NCI-H146 (cell line): ENCODE measurements at places on chromosomes 7 and 10.

- DNase-seq = no peak
Measured at GRCh38 chr10:22174442-22174841, 43.4 kb downstream of the EBLN1 start.

DNA sequence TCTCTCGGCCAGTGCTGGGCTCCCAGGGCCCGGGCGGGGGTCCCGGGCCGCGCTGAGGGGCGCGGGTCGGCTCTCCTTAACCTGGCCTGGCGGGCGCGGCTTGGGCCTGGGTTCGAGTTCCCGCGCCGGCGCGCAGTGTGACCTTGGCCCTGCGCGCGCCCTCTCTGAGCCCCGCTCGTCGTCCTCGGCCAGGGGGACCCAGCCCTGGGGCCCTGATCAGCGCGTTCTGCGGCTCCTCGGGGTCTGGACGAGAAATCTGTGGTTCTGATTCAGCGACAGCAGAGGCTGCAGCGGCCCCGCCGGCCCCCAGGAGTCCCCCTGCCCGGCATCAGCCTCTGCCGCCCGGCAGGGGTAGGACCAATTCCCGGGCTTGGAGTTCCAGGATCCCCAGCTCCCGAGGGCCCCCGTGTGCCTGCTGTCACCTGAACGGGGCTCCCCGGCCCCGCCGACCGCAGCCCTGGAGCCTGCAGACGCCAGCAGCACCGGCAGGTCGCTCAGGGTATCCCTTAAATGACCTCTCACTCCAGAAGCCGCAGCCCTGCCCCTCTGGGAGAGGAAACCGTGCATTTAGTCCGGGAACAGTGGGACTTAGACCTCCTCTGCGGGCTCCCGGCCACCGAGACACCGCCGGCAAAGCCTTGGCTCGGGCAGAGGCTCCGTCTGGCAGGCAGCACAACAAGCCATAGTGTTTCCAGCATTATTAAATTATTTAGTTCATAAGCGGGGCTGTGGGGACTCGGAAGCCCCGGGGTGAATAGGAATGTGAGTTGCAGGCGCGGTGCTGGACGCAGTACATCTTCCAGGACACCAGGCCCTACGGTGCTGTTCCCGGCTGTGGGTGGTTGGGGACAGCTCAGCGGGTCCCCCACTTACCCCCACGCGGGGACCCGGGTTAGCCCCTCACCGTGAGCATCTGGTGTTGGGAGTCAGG is 572 bp downstream of the CHST12 start:
- DNase-seq = peak; percentile 36

GRCh38 chr10:470339-471003 is 219.0 kb downstream of the DIP2C start:
- DNase-seq = no peak

GRCh38 chr10:31709028-31709427 is 219.6 kb downstream of the ARHGAP12 start:
- no peak for DNase-seq

GRCh38 chr10:75956624-75957023 is 525.2 kb downstream of the LRMDA start:
- no peak for DNase-seq

GRCh38 chr10:116151076-116151475 is 121.9 kb downstream of the GFRA1 start:
- DNase-seq = no peak

DNA sequence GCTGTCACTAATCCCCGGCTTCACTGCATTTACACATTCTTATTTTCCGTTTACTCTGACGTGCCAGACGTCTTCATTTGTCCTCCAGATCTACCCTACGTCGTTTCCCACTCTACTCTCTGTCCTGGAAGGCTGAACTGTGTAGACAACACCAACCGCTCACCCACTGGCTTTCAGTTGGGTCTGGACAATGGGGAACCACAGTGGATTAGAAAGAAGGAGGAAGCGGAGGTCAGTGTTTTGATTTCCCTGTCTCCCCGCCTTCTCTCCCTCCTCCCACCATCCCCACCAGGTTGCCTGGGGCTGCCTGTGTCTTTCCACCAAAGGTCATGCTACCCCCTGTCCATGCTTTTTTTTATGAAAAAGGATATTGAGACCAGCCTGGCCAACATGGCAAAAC is 14.0 kb upstream of the CTBP2 start:
- no peak for DNase-seq

GRCh38 chr7:33745934-33746333 is 159.4 kb upstream of the BMPER start:
- no peak for DNase-seq

DNA sequence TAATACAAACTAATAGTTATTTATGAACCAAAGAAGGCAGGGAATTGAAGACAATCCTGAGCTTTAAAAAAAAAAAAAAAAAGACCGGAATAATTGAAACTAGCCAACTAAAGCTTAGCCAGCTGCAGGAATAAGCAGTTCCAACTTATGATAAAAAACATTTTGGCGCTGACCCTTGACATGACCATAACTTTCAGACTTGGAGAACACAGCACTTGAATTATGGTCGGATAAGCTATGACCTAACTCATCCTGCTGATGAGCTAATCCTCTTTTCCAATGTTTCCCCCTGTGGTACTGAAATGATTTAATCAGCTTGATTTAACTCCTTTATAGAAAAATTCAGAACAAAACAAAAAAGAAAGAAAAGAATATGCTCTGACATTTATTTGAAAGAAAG is 181.8 kb downstream of the DGKB start:
- no peak for DNase-seq

DNA sequence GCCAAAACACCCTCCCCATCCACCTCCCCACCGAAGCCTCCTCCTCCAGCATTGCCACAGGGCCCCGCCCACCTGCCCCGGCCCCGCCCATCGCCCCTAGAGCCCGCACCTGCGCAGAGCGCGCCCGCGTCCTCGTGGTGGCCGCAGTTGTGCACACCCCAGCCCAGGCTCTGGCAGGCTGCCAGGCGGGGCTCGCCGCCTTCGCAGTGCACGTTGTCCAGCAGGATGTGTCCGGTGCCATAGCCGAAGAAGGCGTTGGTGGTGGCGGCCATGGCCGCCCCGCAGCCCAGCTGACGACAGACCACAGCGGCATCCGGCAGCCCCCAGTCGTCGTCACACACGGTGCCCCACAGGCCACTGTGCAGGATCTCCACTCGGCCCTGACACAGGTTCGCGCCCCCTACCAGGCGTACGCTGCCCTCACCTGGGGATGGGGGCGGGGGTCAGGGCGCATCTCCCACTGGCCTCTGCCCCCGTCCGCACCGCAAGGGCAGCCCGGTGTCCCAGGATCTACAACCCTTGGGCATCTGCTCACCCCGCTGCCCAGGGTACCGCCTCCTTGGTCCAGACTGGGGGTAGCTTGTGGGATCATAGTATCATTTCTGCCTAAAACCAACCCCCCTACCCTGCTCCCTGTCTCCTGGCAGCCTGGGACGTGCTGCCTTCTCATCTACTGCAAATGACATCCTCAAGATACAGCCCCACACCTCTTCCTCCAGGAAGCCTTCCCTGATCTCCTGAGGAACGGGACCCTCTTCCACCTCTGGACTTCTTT is 11.9 kb downstream of the SSC4D start:
- DNase-seq = peak; percentile 90

DNA sequence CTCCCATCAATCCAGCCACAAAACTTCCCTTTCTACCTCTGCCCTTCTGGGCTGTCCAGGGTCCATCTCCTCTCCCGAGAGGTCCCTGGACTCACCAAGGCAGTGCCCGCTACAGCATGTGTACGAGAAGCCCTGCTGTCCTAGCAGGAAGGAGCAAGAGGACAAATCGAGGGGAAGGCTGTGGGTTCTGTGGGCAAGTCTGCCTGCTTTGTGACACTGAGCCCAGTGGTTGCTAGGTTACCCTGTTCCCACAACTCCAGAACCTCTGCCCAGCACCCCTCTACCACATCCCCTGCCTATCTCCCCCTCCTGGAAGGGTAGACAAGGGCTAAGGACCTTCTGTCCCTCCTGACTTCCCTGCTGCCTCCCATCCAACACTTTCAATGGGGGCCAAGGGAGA is at the start of gene TBATA:
Gene TBATA, minus strand, starts transcription at position 188 of the 400 bp plus-strand sequence. CDS start 1,998 bp downstream, outside the sequence.
- DNase-seq = no peak

GRCh38 chr10:97895915-97896314 is 46.3 kb downstream of the GOLGA7B start:
- DNase-seq = no peak

GRCh38 chr10:119555178-119555784 is 12.8 kb upstream of the RGS10 start:
- no peak for DNase-seq

DNA sequence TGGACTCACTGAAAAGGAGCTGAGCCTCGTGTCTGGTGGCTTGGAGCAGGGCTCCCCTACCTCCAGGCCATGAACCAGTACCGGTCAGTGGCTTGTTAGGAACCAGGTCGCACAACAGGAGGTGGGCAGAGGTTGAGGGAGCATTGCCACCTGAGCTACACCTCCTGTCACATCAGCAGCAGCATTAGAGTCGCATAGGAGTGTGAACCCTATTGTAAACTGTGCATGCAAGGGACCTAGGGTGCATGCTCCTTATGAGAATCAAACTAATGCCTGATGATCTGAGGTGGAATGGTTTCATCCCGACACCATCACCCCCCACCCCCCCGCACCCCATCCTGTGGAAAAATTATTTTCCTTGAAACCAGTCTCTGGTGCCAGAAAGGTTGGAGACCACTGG is 50.4 kb downstream of the TSPAN15 start:
- no peak for DNase-seq

GRCh38 chr7:97623333-97623732 is 108.6 kb upstream of the TAC1 start:
- DNase-seq = no peak

GRCh38 chr10:69568472-69569395 is 4.5 kb downstream of the NEUROG3 start:
- DNase-seq = no peak

DNA sequence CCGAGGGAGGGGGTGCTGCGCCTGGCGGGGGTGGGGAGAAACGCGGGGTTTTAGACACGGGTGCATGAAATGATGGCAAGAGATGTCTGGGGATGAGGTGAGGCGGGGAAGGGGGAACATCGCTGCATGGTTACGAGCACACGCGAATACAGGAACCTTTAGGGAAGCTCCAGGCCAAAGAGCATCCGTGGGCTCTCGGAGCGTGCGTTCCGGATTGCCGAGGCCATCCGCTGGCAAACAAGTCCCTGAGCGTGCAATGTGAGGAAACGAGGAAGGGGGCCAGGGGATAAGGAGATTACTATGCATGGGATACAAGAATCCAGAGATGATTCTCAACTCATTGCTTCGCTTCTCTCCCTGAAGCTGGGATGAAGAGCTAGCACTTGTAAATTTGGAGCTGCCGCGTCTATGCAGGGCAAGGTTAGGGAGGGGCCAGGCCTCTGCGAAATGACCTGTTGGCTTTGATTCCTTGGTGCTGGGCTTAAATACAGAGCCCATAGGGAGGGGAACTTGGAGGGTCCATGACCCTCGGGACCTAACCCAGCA is 520 bp upstream of the WNT2 start:
- no peak for DNase-seq

DNA sequence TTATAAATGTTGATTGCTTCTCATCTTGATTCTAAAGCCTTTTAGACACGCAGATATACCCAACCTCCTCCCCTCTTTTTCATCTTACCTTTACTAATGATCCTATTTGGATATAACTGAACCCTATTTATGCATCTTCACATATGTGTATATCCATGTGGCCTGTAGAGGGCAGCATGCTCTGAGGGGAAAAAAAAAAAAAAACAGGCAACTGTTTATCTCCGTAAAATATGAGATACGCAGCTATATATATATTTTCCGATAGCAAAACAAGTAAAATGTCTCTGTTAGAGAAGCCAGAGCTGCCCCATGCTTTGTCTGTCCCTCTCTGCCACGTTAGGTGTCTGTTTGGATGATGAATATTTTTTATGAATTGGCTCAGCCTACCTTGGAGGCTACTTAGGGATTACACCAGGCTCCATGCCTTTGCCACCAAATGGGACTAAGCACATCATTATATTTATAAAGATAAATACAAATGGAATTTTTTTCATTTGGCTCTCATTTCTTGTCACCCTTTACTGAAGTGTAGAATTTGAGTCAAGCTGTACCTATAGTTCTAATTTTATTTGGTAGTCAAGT is 174.8 kb upstream of the FZD1 start:
- DNase-seq = peak; percentile 65

DNA sequence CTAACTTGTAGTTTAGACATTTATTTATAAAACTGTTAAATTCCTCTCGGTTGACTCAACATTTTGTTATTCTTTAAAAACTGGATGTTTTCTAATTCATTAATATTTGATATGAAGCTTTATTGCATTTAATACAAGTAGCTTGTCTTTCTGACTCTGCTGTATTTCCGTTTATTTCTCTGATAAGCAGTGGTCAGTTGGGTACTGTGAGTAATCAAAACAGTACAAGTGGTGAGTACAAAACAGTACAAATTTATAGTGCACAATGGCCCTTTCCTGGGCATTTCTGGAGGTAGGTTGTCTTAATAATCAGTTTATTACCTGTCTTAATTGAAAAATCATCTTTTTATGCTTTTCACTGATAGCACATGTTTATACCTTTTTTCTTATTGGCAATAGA is 182.7 kb downstream of the CCSER2 start:
- no peak for DNase-seq

- no peak for DNase-seq
Measured at GRCh38 chr7:120412139-120413050, 139.4 kb downstream of the KCND2 start.

DNA sequence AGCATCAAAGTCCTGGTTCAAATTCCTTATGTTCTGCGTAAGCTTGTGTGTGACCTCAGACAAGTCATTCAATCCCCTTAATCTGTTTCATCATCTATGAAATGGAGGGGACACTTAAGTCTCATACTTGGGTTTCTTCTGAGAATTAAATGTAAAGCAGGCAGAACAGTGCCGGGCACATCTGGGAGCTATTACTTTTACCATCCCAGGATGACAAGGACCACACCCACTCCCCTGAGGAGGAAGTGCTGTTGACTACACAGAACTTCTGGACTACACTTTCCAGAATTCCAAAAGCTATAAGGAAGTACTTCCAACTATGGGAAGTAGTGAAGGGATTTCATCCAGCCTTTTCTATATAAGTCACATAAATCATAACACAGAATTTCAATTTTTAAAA is 294.9 kb downstream of the IPMK start:
- no peak for DNase-seq

DNA sequence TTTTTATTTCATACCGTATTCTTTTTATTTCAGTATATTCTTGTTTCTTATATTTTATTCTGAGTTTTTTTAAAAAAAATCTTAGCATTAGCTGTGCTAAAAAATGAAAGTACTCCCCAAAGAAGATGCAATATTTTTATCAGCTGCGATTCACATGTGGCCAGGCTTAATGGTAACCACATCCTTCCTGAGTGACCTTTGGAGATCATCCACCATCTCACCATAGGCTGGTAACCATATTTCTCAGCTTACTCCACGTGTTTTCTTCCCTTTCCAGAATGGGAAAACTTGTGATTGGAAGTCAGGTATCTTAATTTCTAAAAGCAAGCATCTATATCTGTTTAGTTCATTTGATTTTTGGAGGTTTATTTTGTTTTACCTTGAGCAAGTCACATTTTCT is 18.8 kb upstream of the LIPM start:
- no peak for DNase-seq

DNA sequence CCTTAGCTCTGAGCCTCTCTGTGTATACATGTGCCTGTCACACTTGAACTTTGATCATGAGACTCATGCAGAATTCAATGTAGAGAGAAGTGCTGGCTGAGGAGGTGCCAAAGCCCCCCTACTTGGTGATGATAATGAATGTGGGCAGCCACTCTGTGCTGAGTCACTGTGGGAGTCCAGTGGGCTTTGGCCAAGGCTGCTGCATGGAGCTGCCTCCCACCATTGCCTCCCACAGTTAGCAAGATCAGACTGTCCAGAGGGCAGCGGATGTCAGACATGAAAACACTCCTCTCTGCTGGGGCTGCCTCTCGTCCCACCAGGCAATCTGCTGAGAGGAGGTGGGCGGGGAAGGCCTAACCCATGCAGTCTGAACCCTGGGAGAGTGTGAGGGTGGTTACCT is 180.3 kb downstream of the SH2D4B start:
- no peak for DNase-seq
